Astrocyte of the hippocampus (primary cell): ENCODE measurements at places on chromosomes 1 and 21.

GRCh38 chr1:172277275-172277674 lies 143.2 kb upstream of the C1orf105 start:
- peak; percentile 78 for DNase-seq

GRCh38 chr1:212819726-212820125 lies 27.7 kb downstream of the SPATA45 start:
- DNase-seq: no peak

GRCh38 chr1:40183055-40183710 lies 22.0 kb downstream of the RLF start:
- peak; percentile 35 for DNase-seq

- no peak for DNase-seq
These were observed 42.4 kb downstream of the FNBP1L start for GRCh38 chr1:93490357-93490756.

DNA sequence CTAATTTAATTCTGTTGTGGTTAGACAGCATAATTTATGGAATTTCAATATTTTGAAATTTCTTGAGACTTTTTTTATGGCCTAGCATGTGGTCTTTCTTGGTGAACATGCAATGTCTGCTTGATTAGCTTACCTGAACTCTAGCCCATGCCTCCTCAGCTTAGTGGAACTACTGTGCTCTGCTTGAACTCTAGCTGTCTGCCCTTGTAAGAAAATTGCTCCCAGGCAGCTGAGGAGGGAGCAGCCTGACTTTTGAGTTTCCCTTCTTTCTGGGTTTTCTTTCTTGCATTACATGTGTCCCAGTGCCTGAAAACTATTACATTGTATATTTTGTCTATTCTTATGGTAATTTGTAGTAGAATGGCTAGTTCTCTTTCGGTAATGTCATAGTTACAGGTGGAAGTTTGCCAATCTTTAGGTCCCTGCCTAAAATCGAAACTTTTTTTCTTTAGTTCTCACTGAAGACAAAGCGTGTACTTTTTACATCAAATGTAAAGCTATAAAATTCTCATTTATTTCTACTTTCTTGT lies 105.3 kb downstream of the MAST2 start:
- DNase-seq: peak; percentile 20

DNA sequence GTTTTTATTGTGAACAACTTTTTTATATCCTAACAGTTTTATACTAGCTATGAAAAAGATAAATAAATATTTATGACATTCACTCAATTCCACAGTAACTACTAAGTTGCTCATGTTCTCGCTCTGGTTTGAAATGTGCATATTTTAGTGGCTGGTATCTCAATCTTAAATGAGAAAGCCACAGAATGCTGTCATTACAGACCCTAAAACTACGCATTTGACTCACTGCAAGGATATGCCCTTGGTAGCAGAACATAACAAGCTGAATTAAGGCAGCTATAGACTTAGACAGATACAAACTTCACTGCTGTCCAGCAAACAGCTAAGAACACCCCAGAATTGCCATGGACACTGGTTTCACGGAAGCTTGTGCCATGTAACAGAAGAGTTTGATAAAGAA lies 19.0 kb downstream of the DAB1 start:
- DNase-seq: peak; percentile 66

DNA sequence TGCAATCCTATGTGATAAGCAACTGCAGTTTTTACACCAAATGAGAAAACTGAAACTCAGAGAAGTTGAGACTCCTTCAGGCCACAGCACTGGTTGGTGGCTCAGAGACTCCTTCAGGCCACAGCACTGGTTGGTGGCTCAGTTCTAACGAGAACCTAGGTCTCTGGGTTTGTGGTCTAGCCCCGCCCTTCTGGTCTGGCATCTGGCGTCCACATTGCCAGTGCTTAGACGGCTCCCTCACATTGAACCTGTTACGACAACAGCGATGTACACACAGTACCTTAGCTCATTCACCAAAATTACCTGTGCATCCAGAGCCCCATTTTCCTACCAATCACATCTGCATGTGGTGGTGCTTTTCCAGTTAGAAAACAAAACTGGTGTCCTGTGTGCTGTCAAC lies 66.1 kb downstream of the NID1 start:
- DNase-seq: no peak

GRCh38 chr1:159055181-159055641 lies 21.4 kb downstream of the AIM2 start:
- no peak for DNase-seq

GRCh38 chr1:53579221-53580008 lies 120.2 kb downstream of the DMRTB1 start:
- no peak for DNase-seq

GRCh38 chr1:217875229-217875628 lies 244.1 kb downstream of the SPATA17 start:
- DNase-seq: no peak

DNA sequence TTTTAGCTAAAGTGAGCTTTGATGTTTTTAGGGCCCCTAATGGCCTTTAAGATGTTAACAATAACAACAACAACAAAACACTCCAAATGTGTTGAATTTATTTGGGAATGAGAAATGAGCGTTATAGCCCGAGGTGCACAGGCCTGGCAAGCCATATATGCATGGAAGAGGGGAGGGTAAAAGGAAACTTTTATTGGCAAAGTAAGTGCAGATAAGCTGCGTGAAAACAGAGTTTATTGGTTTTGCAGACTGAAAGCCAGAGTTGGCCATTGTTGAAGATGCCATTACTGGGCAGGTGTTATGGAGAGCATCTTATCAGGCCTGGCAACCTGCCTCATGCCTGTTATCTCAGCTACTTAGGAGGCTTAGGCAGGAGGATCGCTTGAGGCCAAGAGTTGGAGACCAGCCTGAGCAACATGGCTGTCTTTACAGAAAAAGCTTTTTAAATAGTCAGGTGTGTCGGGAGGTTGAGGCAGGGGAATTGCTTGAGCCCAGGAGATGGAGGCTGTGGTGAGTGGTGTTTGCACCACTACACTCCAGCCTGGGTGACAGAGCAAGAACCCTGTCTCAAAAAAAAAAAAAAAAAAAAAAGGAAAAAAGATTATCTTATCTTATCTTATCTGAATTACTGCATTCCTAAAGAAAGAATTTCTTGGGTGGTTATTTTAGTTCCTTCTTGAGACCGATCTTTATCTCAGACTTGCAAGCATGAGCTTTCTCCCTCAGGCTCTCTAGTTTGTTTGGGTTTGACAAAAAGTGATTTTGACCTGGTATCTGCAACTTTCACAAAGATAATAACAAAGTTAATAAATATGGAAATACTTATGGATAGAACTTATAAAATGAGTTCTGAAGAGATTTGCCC lies 1.7 kb downstream of the PATJ start:
- DNase-seq: peak; percentile 15

GRCh38 chr1:222540598-222540995 lies 7.3 kb downstream of the HHIPL2 start:
- peak; percentile 51 for DNase-seq

- no peak for DNase-seq
These were observed 15.8 kb downstream of the TINAGL1 start for GRCh38 chr1:31592132-31592531.
